Fibroblast of upper back skin (primary cell): ENCODE measurements at places on chromosomes 2 and 18.

GRCh38 chr18:61844726-61845125 is 48.1 kb downstream of the RNF152 start:
- DNase-seq: no peak

DNA sequence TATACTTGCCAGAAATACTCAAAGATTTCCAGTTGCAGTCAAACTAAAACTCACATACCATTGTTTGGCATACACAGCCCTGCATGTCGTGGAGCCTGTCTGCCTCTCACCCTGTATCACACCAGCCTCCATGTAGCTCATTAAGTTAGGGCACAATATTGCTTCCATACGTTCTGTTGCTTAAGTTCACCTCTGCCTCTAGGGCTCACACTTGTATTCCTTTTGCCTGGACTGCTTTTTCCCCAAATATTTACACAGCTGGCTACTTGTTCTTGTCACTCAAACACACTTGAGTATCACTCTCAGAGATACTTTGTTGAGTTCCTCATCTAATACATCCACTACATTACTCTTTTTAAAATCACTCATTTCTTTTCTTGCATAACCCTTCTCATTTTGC is 83.1 kb downstream of the PTH2R start:
- DNase-seq: no peak

DNA sequence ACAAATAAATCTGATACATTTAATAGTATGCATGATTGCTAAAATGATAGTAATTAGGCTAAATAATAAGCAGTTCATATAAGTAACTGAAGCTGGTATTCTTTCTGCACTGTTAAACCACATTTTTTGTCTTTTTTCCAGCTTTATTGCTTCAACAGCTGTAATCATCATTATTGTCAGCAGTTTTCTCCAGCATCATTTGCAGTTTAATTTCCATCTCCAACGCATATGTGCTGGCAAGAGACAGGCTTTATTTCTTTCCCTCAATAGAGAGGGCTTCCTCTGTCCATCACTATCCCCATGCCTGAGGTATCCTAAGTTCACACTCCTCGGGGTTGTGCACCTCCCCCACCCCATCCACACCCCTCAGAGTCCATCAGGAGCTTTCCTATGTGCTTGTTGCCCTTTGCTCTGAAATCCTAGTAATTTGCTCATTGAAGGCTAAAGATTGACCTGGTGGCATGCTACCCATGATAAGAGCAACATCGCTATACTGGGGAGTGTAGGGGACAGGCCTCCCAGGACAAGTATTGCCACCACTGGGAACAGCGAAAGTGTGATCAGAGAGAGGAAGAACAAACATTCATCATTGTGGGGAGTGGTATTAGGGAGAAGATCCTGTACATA is 37.1 kb downstream of the B4GALT6 start:
- no peak for DNase-seq

DNA sequence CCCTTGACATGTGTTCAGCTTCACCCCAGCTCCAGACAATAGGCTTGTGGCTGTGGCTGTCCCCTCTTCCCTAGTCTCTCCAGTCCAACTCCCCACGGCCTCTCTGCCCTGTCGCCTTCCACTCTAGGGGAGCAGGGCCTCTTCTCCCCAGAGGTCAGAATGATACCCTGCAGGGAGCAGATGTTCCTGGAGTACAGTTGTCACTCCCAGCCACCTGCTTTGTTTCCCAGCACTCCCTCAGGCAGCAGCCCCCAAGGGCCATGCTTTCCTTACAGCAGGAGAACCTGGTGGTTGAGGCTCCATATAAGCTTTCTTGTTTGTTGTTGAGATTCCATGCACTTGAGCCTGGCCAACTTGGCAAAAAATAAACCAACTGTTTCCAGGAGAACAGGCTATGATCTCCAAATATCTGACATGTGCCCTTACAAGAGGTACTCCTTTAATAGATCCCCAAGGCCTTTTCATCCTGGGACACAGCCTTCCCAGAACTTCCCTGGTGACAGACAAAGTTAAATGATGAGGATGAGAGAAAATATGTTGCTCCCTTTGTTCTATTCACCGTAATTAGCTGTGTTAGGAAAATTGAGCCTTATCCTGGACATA is 45.1 kb downstream of the DPYSL5 start:
- DNase-seq: no peak

GRCh38 chr2:180790891-180791290 is 189.5 kb upstream of the UBE2E3 start:
- peak; percentile 79 for DNase-seq

GRCh38 chr2:201107624-201108023 is 8.3 kb upstream of the CFLAR start:
- no peak for DNase-seq

DNA sequence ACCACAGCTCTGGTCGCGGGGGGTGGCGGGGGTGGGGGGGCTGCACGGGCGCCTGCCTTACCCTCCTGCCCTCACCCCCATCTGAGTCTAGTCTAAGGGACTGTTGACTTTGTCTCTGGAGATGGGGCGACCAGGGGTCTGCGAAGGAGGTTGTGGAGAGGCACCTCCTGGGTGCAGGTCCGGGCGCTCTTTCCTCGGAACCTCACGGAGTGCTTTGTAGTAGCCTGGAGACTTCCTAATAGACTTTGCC is 141.3 kb downstream of the MEIS1 start:
- no peak for DNase-seq
